HL-60 (cell line): ENCODE measurements at places on chromosomes 6 and 20.

DNA sequence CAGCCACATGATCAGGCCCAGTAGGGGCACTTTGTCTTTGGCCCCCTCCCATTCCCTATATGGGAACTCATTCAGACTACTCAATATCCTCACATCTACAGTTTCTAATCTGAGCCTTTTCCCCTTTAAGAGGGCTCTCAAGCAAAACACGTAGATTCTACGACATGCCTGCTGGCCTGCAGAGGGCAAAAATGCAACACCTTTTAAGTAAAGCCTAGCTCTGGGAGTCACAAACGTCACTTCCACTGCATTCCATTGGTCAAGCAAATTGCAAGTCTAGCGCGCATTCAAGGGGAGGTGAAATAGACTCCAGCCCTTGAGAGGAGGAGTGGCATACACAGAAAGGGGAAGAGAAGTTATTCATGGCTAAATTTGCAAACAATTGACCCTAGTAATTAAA is 70.6 kb downstream of the CDC40 start:
- no peak for DNase-seq

DNA sequence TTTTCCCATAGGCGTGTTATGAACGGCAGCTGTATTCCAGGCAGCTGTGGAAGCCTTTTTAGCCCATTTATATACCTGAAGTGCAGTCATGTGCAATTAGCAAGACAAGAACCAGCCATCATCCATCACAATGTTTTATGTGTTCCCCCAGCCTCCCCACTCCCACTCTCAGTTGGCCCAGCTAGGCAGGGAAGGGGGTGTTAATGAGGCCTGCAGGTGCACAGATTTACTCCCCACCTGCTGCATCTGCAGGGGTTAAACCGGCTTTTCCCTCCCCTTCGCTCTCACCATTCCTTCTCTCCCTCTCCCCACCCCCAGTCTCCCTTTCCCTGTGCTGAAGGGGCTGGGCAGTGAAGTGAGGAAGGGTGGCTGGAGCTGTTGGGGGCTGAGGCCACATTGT is 149.8 kb upstream of the AKAP12 start:
- DNase-seq: no peak

GRCh38 chr6:118168421-118168820 is 261.4 kb downstream of the SLC35F1 start:
- DNase-seq: no peak

DNA sequence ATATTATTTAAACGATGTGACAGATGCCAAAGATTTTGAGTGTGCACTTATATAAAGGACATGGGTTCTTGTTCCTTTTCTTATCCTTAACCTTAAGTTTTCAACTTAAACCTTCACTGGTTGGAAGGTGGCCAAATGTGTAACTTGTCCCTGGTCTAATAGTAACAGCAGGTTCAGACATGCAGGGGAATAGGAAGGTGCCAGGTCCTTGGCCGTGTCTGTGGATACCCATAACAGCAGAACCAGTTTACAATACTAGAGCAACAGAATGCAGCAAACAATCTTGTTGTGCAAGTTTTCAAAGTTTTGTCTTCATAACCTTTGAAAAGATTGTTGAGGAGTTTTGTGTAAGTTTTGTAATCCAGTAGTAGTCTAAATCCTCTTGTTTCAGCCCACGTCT is 4.4 kb downstream of the MYB start:
- DNase-seq: peak; percentile 65

GRCh38 chr6:154572556-154572955 is 62.1 kb upstream of the CNKSR3 start:
- DNase-seq: no peak

DNA sequence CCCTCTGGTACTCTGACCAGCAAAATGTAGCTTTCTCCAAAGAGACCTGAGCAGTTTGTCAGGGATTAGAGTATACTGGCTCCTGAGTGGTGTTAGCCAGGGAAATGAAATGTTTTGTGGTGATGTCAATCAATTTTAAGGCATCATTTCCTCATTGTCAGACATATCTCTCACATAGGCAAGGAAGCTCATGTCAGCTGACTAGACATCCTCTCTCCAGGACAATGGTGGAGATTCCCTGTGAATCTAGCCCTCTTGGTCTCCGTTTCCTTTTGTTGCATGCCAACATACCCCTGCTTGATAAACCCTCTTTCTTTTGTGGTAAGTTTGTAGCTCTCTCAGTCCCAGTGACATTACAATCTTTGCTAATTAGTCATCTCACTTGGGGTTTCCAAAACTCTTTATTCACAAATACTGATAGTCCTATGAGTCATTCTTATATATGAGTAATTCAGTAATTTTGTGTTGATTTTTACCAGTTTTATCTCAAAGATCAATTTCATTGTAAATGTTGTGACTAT is 135.6 kb upstream of the PTPRK start:
- no peak for DNase-seq

- DNase-seq: no peak
These were observed 45.4 kb downstream of the MYO6 start for GRCh38 chr6:75794351-75794846.

DNA sequence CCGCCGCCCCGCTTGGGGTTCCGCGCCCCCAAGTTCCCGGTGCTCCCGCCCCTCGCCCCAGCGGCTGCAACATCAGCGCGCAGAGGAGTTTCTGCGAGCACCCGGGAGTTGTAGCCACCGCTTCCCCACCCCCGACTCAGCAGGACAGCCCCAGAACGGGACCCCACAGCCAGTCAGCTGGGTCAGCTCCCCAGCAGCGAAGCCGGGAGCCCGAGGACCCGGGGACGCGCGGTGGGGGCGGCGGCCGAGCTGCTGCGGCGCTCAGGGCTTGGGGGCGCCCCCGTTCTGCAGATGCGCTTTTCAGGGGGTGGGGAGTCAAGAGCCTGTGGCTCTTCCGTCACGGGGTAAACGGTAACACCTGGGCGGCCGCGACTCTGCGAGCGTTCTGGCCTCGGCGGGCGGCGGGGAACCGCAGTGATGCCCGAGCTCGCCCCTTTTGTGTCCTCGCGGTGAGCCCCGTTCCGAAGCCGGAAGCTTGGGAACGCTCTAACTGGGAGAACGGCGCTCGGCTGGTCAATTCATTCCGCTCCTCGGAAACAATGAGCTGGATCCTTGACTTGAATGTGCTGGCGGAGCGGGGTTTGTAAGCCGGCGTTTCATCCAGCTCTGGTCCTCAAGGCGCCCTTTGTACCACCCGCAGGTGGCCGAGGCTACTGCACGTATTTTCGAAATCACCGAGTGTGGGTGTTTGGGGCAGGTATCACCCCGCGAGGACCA is 774 bp downstream of the PLEKHG1 start:
- DNase-seq: peak; percentile 16

- no peak for DNase-seq
These were observed 13.0 kb downstream of the CFAP61 start for GRCh38 chr20:20065361-20065760.

- no peak for DNase-seq
These were observed 126.7 kb downstream of the AIG1 start for GRCh38 chr6:143187238-143187923.

DNA sequence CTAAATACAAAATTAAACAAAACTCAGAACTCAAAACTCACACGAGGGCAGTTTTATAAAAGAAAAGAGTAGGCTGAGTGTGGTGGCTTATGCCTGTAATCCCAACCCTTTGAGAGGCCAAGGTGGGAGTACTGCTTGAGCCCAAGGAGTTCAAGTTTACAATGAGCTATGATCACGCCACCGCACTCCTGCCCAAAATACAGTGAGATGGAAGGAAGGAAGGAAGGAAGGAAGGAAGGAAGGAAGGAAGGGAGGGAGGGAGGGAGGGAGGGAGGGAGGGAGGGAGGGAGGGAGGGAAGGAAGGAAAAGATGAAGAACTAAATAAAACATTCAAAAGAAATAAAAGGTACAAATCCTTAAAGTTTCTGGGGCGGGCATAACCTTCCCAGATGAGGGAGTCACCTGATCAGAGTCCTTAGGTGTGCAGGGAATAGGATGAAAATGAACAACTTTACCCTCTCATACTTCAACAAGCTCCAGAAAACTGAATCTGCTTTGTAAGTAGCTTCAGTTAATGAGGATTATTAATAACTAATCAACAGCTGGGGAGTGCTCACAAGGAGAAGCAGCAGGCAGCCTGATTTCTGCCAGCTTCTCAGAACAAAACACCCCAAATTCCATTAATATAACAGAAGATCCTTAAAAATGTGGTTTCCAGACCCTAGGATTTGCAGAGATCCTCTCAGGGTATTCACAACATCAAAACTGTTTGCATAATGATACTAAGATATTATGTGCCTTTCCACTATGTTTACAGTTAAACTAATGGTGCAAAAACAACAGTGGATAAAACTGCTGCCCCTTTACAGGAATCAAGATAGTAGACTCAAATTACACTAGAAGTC is 21.8 kb downstream of the LMBRD1 start:
- no peak for DNase-seq

- no peak for DNase-seq
These were observed 189.0 kb upstream of the TFAP2D start for GRCh38 chr6:50524341-50524740.

GRCh38 chr6:137677709-137678108 is 183.5 kb upstream of the OLIG3 start:
- peak; percentile 30 for DNase-seq

DNA sequence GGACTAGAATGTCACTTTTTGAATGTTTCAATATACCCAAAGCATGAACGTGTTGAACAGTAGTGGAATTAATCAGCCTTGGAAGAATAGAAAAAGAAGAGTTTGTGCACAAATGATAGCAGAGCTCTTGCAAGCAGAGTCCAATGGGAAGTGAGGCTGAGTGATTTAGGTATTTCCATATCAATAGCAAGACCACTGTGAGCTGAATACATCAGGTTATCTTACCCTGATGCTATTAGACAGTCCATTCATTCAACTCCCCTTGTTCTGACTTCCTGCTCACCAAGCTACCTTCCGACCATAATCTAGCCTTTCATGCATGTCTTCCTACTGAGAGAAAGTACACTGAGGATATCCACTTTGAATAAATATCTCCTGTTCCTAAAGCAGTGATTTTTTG is 349.2 kb upstream of the RNF217 start:
- no peak for DNase-seq

DNA sequence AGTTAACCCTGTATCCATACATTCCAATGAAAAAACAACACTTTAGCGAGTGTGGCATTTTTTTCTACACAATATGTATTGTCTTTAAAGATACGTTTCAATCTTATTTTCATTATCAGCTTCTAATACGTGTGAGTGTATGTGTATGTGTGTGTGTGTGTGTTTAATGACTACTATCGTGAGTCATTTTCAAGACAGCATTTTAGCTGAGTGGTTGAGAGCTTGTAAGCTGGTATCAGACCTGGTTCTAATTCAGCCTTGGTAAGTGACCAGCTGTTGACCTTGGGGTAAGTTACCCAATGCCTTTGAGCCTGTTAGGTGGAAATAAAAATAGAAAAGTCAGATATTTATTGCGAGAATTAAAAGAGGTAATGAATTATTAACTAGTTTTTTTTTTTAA is 320.0 kb upstream of the NT5E start:
- DNase-seq: no peak

- no peak for DNase-seq
These were observed 141.5 kb downstream of the ANKRD60 start for GRCh38 chr20:58086763-58087561.

DNA sequence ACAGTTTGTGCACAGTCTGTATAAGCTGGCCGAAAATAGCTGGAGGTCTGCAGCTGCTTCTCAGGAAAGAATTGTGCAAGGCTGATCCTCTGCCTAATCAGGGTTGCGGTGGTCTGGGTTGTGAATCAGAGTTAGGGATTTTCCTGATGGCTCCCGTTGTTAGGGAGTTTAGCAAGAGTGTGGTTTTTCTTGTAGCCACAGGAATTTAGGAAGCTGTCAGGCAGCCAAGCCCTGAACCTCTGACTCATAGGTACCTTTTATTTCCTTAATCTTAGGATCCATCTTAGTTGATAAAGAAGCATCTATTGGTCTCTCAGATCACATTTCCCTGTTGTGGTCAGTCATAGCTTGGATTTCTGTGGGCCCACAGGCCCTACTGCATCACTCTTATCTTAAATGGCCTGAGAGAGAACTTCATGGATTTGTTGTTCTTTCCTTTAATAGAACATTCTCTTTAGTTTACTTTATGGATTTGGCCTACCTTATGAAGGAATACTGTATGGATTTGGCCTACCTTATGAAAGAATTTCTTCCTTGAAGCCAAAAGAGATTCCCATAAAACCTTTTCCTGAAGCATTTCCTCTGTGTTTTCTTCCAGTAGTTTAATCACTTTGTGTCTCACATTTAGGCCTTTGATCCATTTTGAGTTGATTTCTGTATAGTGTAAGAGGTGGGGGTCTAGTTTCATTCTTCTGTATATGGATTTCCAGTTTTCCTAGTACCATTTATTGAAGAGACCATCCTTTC is 10.3 kb downstream of the KIF25 start:
- no peak for DNase-seq

- DNase-seq: no peak
These were observed 231.9 kb downstream of the BMP2 start for GRCh38 chr20:6999381-6999780.

DNA sequence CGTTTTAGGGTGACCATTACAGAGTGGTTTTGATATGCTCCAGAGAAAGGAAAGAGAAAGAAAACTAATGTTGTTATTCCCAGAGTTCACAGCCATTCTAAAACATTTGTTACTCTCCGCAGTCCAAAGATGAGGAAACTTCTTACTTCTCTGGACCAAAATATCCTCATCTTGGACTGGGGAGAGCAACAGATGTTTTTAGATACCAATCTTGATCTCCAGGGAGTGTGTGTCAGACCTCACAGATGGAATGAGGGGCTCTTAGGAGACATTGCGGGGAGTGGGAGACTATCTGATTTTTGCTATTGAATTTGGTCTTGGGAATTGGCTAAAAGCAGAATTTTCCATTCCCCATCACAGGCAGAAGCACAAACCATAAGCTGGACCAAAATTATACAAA is 110.8 kb downstream of the TNFAIP3 start:
- no peak for DNase-seq

- DNase-seq: no peak
These were observed 102.8 kb downstream of the MOXD1 start for GRCh38 chr6:132298344-132298949.

- DNase-seq: no peak
These were observed 1.4 kb downstream of the C6orf132 start for GRCh38 chr6:42140756-42141602.

DNA sequence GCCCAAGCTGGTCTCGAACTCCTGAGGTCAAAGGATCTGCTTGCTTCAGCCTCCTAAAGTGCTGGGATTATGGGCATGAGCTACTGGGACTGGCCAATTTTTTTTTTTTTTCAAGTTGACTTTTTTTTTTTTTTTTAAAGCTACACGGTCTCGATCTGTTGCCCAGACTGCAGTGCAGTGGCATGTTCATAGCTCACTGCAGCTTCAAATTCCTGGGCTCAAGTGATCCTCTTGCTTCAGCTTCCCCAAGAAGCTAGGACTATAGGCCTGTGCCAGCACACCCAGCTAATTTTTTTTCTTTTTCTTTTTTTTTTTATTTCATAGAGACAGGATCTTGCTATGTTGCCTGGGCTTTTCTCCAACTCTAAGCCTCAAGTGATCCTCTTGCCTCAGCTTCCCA is 59.5 kb downstream of the NCOA3 start:
- DNase-seq: no peak

DNA sequence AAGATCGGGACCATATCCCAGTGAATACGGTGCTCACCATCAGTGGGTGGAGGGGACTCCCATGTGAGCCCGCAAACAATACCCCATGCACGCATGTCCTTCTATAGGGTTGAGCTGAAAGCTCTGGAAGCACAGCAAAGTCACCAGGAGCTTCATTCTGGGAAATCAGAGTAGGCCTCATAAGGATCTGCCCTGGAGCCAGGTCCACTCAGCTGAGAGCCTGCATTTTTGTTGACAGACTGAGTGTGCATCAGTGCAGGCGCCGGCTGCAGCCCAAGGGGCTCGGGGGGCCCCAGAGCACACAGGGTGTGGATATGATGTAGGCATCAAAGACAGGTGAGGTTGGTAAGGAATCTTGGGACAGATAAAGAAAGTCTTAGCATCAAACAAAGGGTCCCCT is 79.8 kb upstream of the CD93 start:
- DNase-seq: no peak
